ENCODE measurements at places on chromosomes 12 and 14. TPM values are rescaled to one million over a fixed set of nuclear protein-coding genes. Genes with fewer than 3 reads are reported as not detected.
A peak's percentile ranks its signal among the peaks of the same experiment; 100 is the strongest.

DNA sequence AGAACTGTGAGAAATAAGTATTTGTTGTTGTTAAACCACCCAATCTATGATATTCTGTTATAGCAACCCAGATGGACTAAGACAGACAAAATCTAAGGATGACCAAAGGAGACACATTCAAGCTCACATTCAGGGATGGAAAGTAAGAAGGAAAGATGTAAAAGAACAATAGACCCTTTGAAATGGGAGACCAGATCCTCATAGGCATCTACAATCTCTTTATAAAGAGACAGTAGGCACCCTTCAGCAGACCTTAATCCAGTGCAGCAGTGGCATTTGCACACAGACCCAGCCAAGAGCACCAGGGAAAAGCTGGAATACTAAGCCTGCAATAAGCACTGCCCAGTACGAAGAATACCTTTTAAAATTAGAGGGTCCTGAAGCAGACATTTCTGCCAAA lies 132.7 kb downstream of the KLHL28 start:
- DNase-seq, result no peak

DNA sequence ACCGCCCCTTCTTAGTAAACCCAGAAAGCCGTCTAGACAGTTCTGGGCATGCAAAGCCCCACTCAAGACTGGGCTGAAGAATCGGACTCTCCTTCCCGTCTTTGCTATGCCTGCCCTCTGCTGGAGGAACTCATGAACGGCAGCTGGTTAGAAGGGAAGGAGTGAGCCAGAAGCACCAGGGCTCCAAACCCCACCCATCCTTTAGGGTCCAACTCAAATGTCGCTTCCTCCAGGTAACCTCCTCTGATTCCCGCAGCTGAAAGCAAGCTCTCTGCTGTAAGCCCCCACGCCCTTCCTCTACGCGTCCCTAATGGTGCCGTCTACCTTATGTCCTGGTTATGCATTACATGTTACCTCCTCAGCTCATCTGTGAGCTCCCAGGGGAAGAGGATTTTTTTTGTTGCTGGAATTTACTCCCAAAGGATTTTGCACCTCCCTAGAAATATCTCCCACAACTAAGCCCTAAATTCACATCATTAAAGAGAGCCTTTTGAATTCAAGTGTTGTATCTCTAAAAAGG lies 59.0 kb upstream of the SCN8A start:
- DNase-seq, result peak; percentile 98

DNA sequence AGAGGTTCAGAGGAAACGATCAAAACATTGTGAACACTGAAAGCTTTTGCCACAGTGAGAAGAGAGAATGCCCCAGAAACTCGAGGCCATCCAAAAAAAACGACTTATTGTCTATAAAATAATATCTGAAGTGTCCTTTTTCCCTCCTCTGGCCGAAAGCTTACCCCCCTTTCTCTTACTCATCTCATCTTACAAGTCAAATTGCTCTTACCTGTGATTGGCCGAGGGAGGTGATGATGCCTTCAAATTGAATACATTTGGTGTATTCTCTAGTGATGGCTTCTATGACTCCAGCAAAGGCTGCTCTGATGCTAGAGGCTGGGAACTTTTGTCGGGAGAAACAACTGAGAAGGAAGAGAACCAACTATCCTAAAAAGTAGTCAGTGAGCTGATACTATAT lies 90.7 kb downstream of the PTCSC3 start:
- DNase-seq, result no peak

- DNase-seq, result no peak
Observed at GRCh38 chr14:101733211-101733610, 28.3 kb upstream of the PPP2R5C start.

DNA sequence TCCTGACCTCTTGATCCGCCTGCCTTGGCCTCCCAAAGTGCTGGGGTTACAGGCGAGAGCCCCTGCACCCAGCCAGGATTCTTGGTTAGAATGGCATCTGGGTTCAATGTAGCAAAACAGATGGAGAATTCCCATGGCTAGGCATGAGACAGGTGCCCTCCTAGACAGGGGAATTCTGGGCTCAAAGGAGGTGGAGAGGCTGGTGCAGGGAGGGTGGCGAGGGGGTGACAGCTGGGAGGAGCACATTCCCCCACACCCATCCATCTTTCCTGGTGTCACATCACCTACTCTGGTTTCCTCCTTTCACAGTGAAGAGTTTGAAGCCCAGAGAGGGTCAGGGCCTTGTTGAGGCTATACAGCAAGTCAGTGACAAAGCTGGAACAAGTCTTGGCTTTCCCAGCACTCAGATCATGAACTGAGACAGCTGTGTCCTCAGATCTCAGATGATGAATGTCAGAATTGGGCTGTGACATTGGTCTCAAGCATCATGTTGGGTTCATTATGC lies 2.8 kb downstream of the SERPINA1 start:
- DNase-seq, result no peak

DNA sequence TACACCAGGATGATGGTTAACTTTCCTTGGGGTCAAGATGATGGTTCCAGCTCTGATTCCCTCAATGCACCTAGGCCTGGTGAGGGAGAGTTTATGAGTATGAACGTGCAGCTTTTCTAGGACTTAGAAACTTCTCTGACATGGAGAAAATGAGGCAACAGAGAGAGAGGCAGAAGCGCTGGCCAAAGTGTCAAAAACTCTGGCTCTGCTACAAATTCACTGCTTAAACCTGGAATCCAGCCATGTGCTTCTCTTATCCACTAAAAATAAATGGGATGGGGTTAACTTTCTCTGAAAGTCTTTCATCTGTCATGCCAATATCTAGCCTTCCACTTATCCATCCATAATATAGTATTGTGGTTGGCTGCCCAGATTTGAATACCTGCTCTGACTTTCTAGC lies 568.7 kb downstream of the MED13L start:
- no peak for DNase-seq

GRCh38 chr12:90999966-91000365 lies 4.8 kb downstream of the EPYC start:
- DNase-seq, result no peak

GRCh38 chr12:120925740-120926563 lies 21.8 kb upstream of the SPPL3 start:
- peak; percentile 96 for DNase-seq

- no peak for DNase-seq
Observed at GRCh38 chr12:27539191-27539631, 15.2 kb downstream of the PPFIBP1 start.

GRCh38 chr12:47988073-47989022 lies 15.9 kb downstream of the COL2A1 start:
- peak; percentile 76 for DNase-seq

DNA sequence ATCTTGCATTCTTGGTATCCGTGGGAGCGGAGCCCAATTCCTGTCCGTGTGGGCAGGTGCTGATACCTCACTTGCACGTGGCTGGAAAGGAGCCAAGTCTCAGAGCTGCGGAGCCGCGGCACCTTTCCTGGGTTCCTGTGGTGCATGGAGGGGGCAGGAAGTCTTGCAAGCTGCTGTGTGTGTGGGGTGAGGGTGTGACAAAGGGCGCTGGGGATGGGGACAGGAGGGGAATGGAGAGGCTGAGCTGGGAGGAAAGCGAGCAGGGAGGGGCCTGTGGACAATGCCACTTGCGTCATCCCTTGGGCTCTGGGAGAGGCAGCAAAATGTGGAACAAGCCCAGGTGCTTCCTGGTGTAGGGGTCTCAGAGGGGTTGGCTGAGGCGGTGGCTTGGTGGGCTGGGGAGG lies 86.7 kb downstream of the CALM1 start:
- DNase-seq, result no peak

DNA sequence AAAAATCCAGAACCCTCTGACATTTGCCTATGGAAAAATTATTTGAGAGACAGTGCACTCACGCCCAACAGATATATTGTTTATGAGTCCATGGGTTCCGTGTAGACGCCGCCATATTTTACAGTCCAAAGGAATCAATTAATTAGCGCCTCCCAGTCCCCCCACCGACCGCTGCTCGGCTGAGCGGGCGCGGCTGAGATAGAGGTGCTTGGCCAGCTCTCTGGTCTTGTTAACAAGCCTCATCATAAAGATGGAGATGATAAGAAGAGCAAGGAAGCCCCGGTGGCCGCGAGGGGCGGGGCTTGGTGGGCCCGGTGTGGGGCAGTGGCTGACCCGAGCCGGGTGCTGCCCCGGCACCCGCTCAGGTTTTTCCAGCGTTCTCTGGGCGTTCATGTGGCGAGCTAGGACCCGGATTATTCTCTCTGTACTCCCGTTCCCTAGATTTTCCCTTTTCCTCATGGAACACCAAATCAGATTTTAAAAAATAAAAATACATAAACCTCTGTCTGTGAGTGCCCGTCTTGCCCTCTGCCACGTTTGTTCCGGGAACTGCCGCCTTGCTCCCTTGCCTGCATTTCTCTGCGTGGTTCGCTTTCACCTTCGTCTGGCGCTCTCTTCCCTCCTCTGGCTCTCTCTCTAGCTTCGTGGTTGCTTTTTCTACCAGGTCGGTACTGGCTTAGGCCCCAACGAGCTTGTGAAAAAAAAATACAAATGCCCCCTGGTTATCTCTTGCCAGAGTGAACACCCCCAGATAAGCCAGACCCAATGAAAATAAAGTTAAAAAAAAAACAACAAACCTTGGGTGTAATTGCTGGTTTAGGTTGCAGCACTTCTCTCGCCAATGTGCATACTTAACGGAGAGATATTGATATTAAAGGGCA lies 9.0 kb downstream of the HOXC12 start:
- DNase-seq, result peak; percentile 66

DNA sequence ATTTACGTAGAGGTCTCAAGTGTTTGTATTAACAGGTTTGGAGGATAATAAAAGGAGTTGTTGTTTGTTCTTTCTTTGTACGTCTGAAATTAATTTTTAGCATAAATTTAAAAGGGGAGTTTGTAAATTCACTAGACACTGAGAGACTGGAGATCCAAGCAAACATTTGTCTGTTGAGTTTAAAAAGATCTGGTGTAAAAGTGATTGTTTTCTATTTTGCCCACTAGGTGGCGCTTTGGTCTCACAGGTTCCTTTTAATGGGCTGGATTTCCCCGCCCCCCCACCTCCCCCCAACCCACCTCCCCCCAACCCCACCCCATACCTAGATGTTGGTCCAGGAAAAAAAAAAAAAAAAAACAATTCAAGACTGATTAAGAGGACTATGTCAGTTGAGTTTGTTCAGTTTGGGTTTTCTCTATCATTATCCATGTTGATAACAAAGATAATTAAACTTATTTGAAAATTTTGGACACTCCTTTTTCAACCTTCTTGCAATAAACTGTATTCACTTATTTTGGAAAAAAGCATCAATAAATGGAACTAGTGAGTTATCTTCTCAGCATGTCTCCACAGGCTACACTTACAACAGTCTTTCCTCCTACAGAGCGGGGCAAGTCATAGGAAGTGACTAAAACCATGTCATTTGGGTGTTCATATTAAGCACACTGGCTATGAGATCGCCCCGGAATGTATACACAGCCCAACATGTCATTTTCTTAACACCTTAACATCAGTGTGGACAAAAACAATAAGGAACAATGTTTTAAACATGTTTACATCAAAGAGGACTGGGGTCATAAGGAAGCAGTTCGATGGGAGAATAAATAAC lies 841.1 kb downstream of the NRXN3 start:
- no peak for DNase-seq

DNA sequence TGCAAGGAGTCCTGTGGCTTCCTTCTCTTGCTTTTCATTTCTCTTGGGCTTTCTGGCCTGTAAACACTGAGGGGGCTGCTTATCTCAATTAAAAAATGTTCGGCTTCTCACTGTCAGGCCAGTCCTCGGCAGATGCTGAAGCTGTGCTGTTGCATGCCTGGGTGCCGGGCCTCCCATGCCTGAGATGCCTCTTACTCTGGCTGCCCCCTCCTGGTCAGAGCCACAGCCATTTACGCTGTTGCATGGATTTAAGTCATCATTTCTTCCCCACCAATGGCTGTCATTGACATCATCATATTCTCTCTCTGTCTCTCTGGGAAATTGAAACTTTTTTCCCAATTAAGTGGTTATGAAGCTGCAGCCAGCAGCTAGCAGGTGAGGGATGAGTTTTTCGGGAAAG lies 53.7 kb downstream of the FOXN4 start:
- DNase-seq, result peak; percentile 84

DNA sequence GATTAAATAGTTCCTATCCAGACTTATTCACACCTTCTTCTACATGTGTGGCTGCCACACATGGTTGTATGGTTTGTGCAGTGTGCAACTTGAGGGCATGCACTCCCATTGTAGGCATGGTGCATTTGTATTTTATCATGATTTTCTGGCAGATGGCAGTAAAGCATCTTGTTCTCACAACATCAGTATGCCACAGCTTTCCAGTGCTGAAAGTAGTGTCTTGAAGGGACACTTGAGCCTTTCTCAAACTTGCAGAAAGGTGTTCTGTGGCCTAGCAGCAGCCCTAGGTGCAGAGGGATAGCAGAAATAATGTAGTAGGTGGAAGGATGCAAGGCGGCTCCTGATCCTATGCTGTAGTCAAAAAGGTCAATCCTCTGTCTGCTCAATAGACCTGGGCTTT lies 72.9 kb downstream of the LMNTD1 start:
- no peak for DNase-seq

- DNase-seq, result no peak
Observed at GRCh38 chr12:19409376-19409775, 29.9 kb upstream of the AEBP2 start.

DNA sequence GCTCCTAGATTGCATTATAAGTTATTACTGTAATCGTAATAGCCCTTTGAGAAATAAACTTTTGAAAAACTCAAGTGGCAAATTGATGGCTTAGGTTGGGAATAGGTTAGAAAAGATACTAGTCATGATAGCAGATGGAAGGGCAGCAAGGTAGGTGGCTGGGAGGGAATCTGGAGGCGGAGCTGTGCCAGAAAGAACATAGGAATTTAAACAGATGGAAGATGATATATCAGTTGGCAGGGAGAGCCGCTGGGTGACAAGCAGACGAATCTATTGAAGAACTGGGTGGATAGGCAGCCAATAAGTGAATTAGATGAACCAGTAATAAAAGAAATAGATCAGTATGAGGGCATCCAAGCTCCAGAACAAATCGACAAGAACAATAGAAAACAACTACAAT lies 142.1 kb downstream of the CNTN1 start:
- no peak for DNase-seq

DNA sequence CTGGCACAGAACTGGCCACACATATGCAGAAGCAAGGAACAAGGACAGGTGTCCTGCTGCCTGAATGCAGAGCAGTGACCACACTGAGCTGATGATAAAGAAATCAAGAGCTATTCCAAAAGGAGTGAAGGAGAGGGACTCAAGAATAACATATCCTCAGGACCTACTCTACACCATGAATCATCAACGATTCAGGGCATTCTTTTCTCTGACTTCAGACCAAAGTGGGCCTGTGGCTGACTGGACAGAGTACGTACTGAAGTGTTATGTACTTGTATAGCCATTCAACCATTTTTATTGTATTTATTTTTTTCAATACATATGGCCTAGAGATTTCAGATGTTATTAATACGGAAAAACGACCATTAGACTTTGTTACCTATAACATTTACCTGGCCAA lies 177.5 kb upstream of the TMTC1 start:
- DNase-seq, result no peak

- DNase-seq, result no peak
Observed at GRCh38 chr14:103763730-103764488, 48.3 kb downstream of the ZFYVE21 start.

GRCh38 chr14:68771631-68772030 lies 21.2 kb downstream of the ZFP36L1 start:
- no peak for DNase-seq

The MRPL51 gene
- 450 TPM for total RNA-seq

The PLCZ1 gene
- not detected for total RNA-seq

The DNAI7 gene
- total RNA-seq, result 1.6 TPM

The CFAP54 gene
- 0.99 TPM for total RNA-seq

The KRT8 gene
- total RNA-seq, result 1,920 TPM

The TMEM253 gene
- total RNA-seq, result 0.99 TPM

The SRRM4 gene
- 0.44 TPM for total RNA-seq

The TMEM132C gene
- 0.33 TPM for total RNA-seq

The TAS2R19 gene
- total RNA-seq, result 11.3 TPM

The C12orf56 gene
- total RNA-seq, result 1.0 TPM

The KCNK13 gene
- total RNA-seq, result 0.58 TPM

Data from endodermal cell (in vitro differentiated cells).